Activated CD8-positive, alpha-beta memory T cell treated with anti-CD3 and anti-CD28 coated beads, Interleukin-2, amount 10 ng/mL, durations not matched to agents 7 days and 5 days (primary cell): ENCODE measurements at places on chromosomes 7 and 10. TPM values are rescaled to one million over a fixed set of nuclear protein-coding genes. Genes with fewer than 3 reads are reported as not detected.

- no peak for DNase-seq
These were observed 64.6 kb downstream of the HERPUD2 start for GRCh38 chr7:35630024-35630972.

GRCh38 chr10:77479586-77479985 is 158.0 kb downstream of the KCNMA1 start:
- DNase-seq: no peak

Gene IKZF5
- 12.0 TPM for total RNA-seq

- DNase-seq: no peak
These were observed 25.6 kb downstream of the KCNH2 start for GRCh38 chr7:150952331-150953050.

- no peak for DNase-seq
These were observed 57.1 kb downstream of the BPGM start for GRCh38 chr7:134703782-134704181.

Gene GNB2
- total RNA-seq: 243 TPM

DNA sequence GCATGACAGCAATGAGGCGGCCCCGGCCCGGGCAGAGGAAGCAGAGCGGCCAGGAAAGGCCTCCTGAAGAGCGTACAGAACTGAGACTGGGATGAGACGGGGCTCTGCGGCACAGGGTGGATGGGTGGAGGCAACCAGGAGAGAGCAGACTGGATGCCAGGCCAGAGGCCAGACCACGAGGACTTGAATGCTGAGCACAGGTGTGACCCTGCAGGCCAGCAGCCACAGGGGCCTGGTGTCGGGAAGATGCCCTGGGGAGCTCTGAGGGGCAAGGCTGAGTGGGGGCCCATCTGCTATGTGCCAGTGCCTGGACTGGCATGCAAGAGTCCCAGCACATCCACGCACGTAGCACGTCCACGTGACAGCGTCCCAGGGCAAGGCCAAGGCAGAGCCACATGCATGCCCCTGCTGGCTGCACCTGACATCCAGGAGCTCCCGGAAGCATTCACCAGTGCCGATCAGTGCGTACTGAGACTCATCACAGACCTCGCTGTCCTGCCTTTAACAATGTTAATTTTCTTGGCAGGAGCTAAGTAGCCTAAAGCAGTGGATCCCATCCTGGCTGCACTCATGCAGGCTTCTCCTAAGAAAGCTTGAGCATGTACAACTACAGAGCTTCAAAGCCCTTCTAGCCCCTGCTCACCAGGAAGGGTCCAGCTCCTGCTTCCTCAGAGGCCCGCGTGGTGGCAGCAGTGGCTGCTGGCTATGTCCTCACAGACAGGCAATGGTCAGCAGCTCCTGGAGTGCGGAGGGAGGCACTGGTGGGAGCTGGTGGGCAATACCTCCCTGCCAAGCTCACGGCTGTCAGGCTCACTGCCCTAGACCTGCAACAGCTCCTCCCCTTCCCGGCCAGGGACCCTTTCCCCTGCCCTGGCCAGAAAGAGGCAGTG is 18.0 kb downstream of the GRID1 start:
- no peak for DNase-seq

Gene TAS2R5
- 1.4 TPM for total RNA-seq

- no peak for DNase-seq
These were observed 387.2 kb downstream of the BBS9 start for GRCh38 chr7:33516568-33516967.

Gene PLXDC2
- total RNA-seq: not detected

DNA sequence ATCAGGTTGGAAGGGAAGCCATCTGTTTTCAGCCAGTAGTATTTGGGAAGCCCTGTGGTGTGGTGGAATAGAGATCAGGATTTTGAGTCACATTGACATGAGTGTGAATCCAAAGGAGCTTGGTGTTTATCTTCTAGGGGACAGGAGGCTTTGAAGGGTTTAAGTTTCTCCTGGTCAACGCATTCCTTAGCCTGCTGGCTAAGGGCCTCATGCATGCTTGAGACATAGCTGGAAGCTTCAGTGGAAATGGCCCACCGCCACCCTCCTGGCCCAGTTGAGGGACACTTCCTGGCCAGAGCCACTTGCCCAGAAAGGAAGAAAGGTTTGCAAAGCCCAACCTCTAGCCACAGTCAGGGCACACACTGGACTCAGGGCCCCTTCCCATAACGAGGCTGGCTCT is 70.9 kb downstream of the CDK1 start:
- no peak for DNase-seq

Gene SYT15
- 0.33 TPM for total RNA-seq

Gene SH2D4B
- not detected for total RNA-seq

DNA sequence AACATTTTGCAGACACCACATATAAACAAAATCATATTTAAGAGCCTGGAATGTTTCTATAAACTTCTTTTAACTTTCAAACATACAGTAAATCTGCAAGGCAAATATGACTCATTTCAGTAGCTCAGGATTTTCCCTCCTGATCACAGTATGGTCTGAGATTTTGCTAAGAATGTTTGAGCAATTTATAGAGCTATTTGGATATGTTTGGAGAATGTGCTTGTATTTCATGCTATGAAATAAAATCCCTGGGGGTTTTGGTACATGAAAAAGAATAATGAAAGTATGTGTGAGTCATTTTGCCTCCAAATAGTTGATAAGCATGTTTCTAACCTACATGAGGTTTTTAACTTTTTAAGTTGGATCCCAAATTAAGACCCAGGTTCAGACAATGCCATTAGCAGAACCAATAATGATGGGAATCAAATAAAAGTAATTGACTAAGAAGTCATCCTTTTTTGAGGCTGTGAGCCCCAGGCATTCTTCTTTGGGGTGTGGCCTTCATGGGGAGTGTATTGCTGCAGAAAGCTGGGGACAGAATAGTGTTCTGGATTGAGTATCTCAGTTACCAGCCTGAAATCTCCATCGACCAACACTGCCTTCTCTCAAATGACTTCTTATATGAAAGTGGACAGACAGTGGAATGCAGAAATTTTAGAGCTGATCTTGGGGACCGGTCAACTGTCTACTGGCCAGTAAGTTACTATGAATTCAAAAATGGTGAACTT is 66.1 kb upstream of the AGBL3 start:
- DNase-seq: no peak

DNA sequence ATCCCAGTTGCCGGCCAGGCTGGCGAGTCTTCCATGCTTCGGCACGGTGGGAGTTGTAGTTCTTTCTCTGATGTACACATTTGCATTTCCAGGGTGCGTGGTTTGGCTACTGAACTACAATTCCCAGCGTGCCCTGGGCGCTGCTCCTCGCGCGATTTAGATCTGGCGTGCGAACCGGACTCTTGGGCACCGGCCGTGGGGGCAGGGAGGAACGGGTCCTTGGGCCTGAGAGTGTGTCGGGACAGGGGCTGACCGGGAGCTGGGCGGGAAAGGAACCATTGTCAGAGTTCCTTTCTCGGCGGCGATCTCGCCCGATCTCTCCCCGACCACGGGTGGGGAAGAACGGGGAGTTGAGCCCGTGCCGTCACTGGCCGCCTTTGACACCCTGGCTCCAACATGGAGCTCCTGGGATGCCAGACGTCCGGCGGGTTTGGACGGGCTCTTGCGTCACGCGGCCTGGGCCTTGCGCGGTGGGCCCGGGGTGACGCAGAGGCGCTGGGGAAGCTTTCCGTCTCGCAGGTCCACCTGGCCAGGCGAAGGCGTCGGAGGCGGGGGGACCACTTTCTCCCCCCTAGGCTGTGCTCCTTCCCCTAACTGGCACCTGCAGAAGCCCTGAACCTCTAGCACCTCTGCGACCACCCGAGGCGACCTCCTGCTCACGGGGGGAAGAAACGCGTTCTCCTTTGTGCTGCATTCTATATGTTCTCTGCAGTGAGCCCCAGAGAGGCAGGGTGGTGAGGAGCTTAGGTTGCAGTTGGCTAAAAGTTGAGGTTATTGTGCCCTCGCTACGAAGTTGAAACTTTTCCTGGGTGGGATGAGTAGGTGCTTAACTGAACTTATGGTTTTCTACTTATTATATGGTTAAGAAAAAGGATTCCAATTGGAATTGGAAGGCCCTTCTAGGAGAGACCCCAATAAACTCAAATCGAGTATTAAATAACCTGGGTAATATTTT is 824 bp downstream of the IFRD1 start:
- peak; percentile 95 for DNase-seq

Gene FAM237B
- not detected for total RNA-seq

GRCh38 chr10:114078346-114078745 is 34.7 kb downstream of the ADRB1 start:
- no peak for DNase-seq

Gene STAMBPL1
- total RNA-seq: 53.0 TPM

GRCh38 chr10:44895280-44895679 is 15.9 kb upstream of the TMEM72 start:
- no peak for DNase-seq

GRCh38 chr7:146683439-146683838 is 566.8 kb downstream of the CNTNAP2 start:
- no peak for DNase-seq

DNA sequence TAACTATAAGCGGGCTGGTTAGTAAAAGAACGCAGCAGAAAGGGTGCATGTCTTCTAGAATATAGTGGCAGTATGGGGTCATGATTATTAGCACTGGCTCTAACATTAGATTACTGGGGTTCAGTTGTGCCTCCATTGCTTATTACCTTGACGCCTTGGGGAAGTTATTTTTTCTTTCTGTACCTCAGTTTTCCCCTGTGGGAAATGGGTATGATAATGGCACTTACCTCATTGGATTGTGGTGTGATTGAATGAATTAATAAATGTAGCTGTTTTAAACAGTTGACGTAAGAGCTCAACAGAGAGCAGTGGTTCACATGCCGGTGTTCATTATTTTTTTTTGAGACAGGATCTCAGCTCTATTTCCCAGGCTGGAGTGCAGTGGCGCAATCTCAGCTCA is 116.5 kb downstream of the LRRC4 start:
- DNase-seq: no peak

Gene HPS1
- total RNA-seq: 99.5 TPM

DNA sequence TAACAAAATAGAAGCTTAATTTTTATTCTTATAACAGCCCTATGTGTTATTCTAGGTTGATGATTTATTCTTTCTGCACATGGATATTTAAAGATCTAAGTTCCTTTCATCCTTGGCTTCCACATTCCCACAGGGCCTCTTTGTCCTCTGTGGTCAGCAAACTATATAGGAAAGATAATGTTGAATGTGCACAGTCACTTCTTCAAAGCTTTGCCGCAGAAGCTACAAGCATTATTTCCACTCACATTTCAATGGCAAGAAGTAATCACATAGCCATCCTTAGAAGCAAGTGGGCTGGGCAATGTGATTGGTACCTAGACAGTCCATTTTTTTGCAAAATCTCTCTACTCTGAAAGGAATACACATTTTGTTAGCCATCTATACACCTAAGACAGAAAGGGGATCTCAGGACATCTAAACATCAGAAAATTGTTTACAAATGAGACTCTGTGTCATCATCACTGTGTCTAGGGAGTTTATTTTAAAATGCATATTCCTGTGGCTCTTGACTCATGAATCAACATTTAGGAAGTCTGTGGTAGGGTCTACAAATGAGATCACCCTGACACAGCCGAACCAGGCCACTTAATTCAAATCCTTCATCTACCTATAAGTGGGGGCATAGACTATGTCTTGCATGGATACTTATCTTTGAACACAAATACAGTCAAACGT is 1060.5 kb downstream of the XPNPEP1 start:
- no peak for DNase-seq

- DNase-seq: no peak
These were observed 312.4 kb downstream of the CACNA2D1 start for GRCh38 chr7:82131215-82131614.
